ENCODE measurements at places on chromosomes 6 and 20. TPM values are rescaled to one million over a fixed set of nuclear protein-coding genes. Genes with fewer than 3 reads are reported as not detected.

ADGRF1 gene
- 0.08 TPM for total RNA-seq

C6orf132 gene
- total RNA-seq: 3.5 TPM

GGTLC1 gene
- total RNA-seq: not detected

EYA2 gene
- total RNA-seq: 2.2 TPM

MAPK13 gene
- total RNA-seq: 0.79 TPM

GPSM3 gene
- 0.46 TPM for total RNA-seq

IL17A gene
- not detected for total RNA-seq

PTPRT gene
- not detected for total RNA-seq

C20orf144 gene
- total RNA-seq: 0.07 TPM

ANKRD6 gene
- 2.2 TPM for total RNA-seq

C20orf202 gene
- total RNA-seq: not detected

CCM2L gene
- total RNA-seq: 0.45 TPM

CRIP3 gene
- total RNA-seq: 0.53 TPM

MAP7 gene
- 21.6 TPM for total RNA-seq

PHF20 gene
- 24.3 TPM for total RNA-seq

CDC40 gene
- total RNA-seq: 8.3 TPM

MLN gene
- total RNA-seq: not detected

ZC2HC1B gene
- not detected for total RNA-seq

SLC9A8 gene
- total RNA-seq: 7.8 TPM

CEP43 gene
- total RNA-seq: 8.2 TPM

CD93 gene
- 0.02 TPM for total RNA-seq

MGME1 gene
- 39.4 TPM for total RNA-seq

IMPG1 gene
- not detected for total RNA-seq

TPMT gene
- total RNA-seq: 5.6 TPM

PPIL6 gene
- total RNA-seq: 3.9 TPM

C20orf141 gene
- 0.46 TPM for total RNA-seq

PRND gene
- total RNA-seq: not detected

TAAR2 gene
- not detected for total RNA-seq

CD24 gene
- total RNA-seq: 299 TPM

FOXA2 gene
- 17.8 TPM for total RNA-seq

COL11A2 gene
- 0.75 TPM for total RNA-seq

CLDN20 gene
- total RNA-seq: not detected

DZANK1 gene
- 3.0 TPM for total RNA-seq

RAB22A gene
- total RNA-seq: 9.6 TPM

EPPIN gene
- total RNA-seq: not detected

ELOVL4 gene
- total RNA-seq: 1.5 TPM

SYCP2 gene
- total RNA-seq: 0.41 TPM
